ENCODE measurements at places on chromosomes 5 and 9.

DNA sequence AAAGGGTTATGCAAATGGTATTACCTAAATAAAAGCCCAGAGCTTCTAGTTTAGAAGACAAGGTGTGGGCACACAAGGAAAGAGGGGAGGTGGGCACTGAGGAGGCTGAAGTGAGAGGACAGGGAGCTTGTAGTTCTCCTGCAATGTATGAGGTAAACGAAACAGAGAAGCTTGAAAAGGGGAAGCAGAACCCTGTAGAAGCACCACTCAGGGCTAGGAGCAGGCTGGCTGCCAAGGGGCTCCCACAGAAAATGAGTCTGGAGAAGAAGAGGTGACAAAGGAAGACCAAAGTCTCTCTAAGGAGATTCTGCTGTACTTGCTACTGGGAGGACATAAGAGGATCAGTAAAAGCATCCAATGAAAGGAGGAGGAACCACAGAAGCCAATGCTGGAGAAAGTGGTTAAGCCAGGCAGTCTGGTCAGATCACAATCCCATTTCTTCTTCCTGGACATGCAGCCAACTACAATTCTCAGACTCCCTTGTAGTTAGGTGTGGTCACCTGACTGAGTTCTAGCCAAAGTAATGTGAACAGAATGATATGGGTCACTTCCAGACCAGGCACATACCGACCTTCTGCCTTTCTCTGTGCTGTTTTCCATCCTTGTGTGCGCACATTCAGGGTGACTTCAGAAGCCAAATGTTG, 174.5 kb upstream of the MAP3K1 start:
- no peak for DNase-seq

DNA sequence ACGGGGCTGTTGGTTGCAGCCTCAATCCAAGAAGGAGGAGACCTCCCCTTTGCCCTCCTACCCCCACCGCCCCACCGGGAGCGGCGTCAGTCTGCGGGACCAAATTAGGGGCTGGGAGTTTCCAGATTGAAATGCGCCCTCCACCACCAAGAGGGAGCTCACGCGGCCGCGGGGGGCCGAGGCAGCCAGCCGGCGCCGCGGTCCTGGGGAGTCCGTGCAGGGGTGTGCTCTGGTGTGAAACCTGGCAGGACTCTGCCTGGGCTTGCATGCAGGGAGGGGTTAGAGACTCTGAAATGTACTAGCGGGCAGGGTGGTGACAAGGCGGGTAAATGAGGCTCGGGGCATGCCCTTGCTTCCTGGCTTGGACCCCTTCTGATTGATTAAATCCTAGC, 989 bp upstream of the FBN2 start:
- no peak for DNase-seq

DNA sequence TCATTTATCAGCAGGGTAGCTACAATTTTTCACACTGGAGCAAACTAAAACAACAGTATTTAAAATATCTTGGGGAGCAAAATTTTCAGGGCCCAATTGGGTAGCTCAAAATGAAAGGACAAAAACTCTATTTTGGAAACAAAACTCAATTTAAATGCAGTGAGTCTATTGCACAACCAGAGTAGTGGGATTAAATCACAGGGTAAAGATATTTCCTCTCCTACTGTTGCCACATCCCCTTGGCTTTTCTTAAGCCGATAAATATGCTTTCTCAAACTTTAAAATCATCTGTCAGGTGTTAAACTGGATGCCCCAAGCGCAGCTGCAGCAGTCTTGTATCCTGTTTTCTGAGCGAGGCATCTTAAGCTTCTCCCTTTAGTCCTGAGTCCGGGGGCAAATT, 1474.3 kb upstream of the CDH9 start:
- DNase-seq: no peak

DNA sequence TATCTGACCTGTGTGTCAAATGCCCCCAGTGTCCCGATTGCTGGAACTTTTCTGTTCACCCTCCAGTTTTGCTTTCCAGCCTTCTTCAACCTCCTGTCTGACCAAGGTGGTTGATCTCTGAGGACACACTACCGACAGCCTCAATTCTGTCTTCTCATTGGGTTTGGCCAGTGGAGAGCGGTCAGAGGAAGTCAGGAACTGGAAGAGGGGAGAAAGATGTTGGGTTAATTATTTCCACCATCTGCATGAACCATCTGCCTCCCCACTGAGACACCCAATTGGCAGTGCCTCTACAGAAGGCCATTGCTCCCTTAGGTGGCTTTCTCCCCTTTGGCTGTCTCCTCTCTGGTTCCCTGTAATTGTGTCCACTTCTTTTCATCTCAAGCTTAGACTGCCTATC, 154.3 kb upstream of the RAI14 start:
- peak; percentile 73 for DNase-seq

GRCh38 chr9:72304538-72304937, 60.5 kb downstream of the ZFAND5 start:
- no peak for DNase-seq

DNA sequence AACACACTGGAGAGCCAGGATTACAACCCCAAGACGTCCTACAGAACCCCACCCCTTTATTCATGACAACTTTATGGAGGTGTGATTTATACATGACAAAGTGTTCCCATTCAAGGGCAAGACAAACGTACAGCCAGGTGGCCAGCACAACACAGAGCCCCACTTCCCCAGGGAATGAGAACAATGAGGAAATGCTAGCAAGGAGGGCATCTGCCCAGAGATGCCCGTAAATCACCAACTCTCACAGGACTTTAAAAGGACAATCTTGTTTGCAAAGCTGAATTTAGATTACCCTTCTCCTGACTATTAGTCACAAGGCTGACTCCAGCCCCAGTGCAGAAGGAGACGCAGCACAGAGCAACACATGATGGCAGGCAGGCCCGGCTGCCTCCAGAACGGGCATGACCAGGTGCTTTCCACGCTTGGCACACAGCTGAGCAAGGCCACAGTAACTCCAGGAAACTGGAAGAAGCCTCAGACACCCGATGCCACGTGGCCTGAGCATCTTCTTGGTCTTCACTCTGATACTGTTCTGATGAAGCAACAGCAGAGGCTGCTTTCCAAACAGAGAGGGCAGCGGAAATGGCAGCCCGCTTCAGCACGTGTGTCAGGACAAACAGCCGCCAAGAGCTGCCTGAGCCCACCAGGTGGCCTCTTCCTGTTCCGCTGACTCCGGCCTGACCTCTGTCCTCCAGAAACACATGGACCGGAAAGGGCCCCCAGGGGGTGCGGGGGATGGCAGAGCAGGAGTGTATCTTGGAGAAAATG, 51.4 kb downstream of the ROR2 start:
- DNase-seq: no peak

- DNase-seq: no peak
Measured at GRCh38 chr9:129145841-129146292, 32.2 kb downstream of the IER5L start.

- DNase-seq: no peak
Measured at GRCh38 chr5:33936004-33936380, 194 bp upstream of the RXFP3 start.

- no peak for DNase-seq
Measured at GRCh38 chr5:34041247-34041972, 1.6 kb downstream of the C1QTNF3 start.

DNA sequence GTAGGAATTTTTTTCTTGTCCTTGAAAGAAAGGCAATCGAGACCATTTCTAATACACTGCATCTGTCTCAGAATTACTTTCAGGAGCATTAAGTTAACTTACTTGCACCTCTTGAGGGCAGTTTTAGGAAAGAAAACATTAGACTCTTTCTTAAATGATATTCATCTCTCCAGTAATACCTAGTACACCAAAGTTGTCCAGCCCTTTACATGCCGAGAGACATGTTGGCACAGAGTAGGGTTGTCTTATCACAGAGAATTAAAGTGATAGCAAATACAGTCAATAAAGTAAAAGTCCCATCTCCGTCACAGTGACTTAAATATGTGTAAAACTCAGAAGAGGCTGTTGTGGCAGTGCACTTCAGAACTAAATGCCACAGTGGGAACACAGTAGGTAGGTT, 154.3 kb upstream of the KCNN2 start:
- DNase-seq: no peak

DNA sequence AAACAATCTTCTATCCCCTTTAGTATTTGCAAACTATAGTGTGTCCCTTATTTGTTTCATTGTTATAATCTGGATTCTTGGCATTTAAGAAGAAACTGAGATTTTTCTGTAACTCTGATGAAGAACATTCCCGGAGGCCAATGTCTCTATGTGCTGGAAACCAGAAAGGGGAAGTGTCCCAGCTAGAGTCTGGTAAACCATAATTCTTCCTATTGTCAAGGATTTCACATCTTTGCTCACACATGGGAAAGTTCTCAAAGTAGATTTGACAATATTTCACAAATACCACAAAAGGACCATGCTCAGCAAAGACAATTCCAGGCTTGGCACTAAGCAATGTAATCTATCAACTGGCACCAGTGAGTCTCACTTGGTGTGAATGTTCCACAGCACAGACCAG, 146.8 kb downstream of the MUSK start:
- DNase-seq: no peak

DNA sequence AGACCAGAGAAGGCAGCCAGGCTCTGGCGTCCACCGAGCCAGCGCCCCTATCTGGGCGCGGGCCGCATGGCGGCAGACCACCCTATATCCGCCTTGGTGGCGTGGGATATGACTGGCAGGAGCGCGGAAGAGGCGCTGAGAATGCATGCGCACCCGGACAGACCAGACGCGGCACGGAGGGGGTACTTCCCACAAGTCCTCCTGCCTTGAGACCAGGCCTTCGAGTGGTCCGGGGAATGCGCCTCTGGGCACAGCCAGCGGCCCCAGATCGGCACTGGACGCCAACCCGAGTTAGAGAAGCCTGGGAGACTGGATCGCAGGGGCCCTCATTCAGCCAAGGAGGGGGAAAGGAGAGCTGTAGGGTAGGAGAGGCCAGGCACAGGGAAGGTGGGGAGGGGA, 2.5 kb upstream of the LMX1B start:
- DNase-seq: no peak

GRCh38 chr5:143120460-143121134, 282.9 kb downstream of the NR3C1 start:
- DNase-seq: no peak
